ENCODE measurements at places on chromosomes 6 and 20.

DNA sequence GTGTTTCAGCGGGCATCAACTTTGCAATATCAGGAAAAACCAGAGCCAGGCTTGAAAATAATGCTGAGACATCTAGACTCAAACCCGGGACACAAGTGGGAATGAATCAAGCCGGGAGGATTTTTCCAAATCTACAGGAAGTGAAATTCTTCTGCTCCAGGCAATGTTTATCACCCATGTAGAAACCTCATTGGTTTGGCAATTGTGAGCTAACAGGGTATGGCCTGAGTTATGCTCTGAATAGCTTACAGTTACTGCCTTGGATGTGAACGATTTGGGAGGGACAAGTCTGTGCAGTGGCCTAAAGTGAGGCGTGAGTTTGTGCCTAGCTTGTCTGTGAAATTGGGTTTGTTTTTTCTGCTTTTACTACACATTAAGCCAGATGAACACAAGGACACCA lies 87.4 kb downstream of the PCSK2 start:
- DNase-seq: no peak

DNA sequence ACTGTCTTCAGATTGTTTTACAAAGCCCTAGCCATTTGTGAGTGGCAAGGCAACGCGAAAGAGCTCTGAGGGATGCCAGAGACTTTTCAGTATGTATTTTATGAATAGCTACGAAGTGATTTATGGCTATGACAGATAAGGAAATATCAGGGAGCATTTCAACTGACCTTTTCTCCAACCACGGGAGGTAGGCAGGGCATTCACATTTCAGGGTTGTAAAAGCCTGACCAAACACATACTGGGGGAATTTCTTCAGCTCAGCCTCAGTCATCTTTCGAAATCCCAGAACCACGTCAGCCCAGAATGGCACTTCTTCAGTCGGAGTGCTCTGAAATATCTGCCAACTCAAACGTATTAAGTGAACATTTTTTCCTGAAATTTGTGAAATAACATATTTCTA lies 10.8 kb downstream of the DDO start:
- no peak for DNase-seq

DNA sequence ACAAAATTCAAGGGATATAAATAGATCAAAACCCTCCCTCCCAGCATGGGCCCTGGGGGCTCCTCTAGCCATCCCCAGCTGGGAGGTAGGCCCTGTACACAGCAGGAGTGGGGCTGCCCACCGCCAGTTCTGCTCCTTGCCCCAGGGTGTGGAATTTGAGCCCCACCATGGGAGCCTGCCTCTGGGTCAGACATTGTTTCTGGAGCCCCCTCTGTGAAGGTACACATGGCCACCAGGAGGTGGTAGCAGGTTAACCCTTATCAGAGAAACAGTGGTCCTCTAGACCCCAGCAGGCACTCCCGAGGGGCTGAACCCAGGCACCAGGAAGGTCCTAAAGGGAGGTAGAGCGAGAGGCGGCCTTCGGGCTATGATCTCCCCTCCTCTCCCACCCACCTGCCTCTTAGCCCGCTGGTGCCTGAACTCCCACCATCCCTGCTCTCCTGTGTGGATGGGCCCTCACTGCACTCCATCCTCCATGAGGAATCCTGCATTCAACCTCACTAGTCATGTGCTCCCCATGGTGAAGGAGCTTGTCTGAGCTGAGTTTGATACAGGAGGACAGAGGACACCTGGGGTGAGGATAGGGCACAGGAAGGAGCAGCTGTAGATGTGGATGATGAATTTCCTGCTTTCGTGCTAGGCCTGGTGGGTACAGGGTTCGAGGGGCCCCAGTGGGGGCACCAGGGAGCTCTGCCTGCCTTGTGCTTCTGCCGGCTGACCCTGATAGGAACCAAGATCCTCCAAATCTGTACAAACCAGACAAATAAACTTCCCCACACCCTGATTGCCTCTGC lies 114.9 kb downstream of the GRM4 start:
- no peak for DNase-seq

- no peak for DNase-seq
Measured at GRCh38 chr6:168834801-168835200, 393.8 kb downstream of the SMOC2 start.

DNA sequence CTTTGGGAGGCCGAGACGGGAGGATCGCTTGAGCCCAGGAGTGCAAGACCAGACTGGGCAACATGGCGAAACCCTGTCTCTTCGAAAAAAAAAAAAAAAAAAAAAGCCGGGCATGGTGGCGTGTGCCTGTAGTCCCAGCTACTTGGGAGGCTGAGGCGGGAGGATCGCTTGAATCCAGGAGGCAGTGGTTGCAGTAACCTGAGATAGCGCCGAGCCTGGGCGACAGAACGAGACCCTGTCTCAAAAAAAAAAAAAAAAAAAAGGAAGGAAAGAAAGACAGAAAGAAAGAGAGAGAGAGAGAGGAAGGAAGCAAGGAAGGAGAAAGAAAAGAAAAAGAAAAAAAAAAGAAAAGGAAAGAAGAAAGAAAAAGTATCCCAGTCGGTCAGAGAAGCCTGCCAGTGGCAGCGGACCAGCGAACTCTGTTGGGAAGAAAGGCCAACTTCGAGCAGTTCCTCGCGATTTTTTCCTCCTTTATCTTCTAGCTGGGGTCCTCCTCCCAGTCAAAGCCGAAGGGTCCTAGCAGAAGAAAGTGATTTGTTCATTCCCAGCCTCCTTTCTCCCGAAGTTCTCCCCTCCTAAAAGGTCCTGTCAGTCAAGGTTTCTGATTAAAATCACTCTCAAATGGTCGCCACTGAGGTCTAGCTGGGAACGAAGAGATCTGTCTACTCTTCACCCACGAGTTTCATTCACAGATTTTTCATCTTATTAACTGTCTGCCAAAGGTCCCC lies 2.4 kb upstream of the SYCP2L start:
- no peak for DNase-seq

Data from CD4-positive, CD25-positive, alpha-beta regulatory T cell (primary cell).